SK-N-SH (cell line): ENCODE measurements at places on chromosomes 5 and 9. TPM values are rescaled to one million over a fixed set of nuclear protein-coding genes. Genes with fewer than 3 reads are reported as not detected.

DNA sequence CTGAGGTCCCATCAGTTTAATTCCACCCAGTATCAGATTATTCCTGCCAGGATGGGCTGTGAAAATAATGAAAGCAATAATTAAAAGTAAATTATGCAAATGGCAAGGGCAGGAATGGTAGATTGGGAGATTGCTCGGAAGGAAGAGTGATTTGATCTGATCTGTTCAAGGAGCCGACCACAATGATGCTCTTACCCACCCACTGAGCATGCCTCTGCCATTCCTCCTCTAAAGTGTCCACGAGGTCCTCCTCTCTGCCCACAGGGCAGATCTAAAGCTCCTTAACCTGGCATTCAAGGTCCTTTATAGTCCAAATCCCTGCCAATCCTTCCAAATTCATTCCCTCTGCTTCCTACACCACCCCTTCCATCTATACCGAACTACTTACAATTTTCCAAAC, 147.8 kb downstream of the TTLL11 start:
- H3K4me3 ChIP-seq: no peak overlapping the region
- peaks cover 35% of the 10 kb centered on the region for H3K4me1 ChIP-seq
- no peaks in the 10 kb centered on the region; the same call in 1 of the 2 replicates for H3K36me3 ChIP-seq
- H3K27me3 ChIP-seq: no peaks in the 10 kb centered on the region
- DNase-seq: no peak
- peak overlapping the region; percentile 99 for H3K27ac ChIP-seq

DNAI1 gene
- 0.46 and 0.55 TPM in 2 replicates for polyA plus RNA-seq

DNA sequence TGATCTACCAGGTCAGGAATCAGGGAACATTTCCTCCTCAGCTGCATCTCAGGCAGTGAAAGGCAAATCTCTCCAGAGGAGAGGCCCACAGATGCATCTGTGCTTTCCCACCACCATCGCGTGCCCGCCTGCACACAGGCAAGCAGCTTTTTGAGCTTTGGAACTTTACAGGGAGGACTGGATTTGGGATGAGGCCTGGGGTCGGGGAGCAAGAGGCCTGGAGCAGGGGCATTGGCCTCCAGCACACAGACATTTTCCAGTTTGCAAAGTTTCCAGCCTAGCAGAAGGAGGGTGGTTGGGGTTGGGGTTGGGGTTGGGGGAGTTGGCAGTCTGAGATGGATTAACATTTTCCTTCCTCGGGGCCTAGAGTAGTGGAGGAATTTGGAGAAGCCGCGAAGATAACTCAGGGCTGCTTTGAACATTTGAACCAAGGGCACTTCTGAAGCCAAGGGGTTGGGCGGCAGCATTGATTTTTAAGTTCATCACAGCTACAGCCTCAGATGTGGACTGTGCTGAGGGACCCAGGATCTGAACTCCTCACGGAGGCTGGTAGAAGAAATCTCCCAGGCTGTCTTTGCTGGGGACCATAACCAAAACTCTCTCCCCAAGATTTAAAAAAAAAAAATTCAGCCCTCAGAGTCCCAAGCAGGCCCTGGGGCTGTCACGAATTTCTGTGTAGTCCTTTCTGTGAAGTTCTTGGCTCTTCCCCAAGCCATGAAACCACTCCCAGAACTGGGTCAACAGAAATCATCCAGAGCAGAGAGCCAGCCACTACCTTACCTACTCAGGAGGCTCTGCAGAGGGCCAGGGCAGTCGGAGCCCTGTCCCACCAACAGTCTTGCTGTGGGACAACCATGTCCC, 25.6 kb downstream of the C5orf15 start:
- DNase-seq: no peak
- no peaks in the 10 kb centered on the region for H3K27me3 ChIP-seq
- no peaks in the 10 kb centered on the region for H3K4me1 ChIP-seq
- no peaks in the 10 kb centered on the region for H3K36me3 ChIP-seq

DNA sequence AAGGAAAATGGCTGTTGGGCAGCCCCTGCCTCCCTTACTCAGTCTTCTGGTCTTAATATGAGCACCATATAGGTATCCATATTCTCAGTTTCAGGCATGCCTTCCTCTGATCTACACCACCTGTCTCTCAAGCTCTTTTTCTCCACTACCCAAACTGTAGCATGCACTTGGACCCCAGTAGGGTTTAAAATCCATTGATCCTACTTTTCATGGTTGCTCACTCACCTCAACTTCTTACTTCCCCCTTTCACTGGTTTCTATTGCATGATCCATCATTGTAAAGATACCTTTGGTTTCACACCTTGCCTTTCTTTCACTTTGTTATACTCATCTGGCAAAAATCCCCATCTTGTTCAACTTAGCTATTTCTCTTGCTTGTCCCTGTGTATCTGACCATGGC, 159.4 kb downstream of the KDM4C start:
- H3K27ac ChIP-seq: no peak overlapping the region
- no peaks in the 10 kb centered on the region for H3K4me1 ChIP-seq
- no peaks in the 10 kb centered on the region for H3K36me3 ChIP-seq
- no peaks in the 10 kb centered on the region for H3K27me3 ChIP-seq
- no peak for DNase-seq

- no peaks in the 10 kb centered on the region for H3K36me3 ChIP-seq
- H3K27ac ChIP-seq: no peak overlapping the region
- H3K27me3 ChIP-seq: no peaks in the 10 kb centered on the region
- DNase-seq: no peak
- no peaks in the 10 kb centered on the region for H3K4me1 ChIP-seq
Observed at GRCh38 chr5:153573326-153574033, 83.0 kb downstream of the GRIA1 start.

DNA sequence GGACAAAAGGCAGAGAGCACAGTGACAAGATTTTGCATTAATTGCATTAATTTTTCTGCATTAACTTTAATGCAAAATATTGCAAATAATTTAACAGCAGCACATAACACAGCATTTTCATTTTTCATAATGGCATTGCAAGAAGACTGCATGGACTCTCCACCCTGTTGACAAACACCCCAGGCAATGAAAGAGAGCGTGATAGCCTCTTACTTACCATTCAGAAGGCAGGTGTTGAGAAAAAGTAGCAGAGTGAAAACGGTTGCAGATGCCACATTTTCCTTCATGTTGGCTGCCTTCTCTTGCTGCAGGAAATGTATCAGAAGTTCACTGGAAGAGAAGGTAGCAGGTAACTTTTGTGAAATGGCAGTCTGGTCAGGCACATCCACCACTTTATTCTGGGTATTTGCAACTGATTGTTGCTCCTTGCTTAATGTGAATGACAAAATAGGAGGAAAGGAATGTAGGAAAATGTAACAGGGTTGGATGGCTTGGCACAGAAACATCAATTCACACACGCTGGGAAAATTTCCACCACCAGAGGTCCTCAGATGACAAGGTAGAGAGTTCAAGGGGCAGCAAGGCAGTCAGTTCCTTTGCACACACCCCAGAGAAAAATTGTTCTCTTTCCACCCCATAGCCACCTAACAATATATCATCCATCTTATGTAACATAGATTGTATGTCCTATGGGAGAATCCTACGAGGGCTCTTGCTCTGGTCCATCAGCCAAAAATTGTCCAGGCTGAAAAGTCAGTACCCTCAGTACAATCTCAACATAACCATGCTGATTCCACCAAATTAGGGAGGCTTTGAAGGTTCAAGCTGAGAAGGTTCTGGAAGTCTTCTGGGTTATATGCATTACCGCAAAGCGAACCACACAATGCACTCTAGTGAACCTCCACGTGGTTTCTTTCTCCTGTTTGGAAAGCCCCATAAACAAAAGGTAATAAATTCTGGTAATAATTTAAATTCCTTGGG, 41.9 kb upstream of the AGXT2 start:
- DNase-seq: peak; percentile 48
- no peaks in the 10 kb centered on the region for H3K4me1 ChIP-seq
- H3K27me3 ChIP-seq: no peaks in the 10 kb centered on the region; the same call in 1 of the 2 replicates
- no peak overlapping the region; the same call in 1 of the 2 replicates for H3K4me3 ChIP-seq
- H3K27ac ChIP-seq: no peak overlapping the region
